ENCODE measurements at places on chromosomes 4 and X.
A peak's percentile ranks its signal among the peaks of the same experiment; 100 is the strongest.

DNA sequence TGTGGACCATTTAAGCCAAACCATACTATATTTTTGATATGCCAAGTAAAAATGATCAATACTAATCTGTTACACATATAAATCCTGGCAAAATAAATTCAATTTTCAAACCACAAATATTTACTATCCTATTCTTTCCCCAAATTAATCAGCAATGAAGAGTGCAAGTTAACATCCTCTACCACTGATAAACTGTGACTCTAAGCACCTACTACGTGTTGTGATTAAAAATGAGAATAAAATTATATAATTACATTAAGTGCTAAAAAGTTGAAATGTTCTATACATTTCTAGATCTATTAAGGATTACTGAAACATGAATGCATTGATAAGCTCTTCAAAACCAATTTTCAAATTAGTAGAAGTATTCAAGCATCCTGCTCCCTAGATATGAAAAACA lies 3.4 kb downstream of the KLHL15 start:
- no peak for DNase-seq

DNA sequence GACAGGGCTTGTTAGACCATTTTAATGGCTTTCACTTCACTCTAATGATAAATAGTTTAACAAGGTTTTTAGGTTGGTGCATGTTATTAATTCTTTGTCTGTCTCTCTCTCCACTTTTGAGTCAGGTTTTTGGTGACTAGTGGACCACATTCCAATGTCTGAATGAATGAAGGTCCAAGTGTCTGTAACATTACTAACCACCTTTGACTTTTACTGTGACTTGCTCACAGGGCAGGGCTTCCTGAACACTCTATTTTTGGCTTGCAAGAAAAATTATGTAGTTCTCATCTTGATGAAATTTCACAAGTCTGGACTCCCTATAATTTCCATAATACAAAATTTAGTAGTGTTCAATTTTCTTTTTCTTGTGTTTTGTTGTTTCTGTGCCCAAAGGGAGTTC lies 78.9 kb upstream of the BMPR1B start:
- no peak for DNase-seq

- DNase-seq: no peak
Measured at GRCh38 chr4:80540349-80540748, 204.8 kb downstream of the CFAP299 start.

DNA sequence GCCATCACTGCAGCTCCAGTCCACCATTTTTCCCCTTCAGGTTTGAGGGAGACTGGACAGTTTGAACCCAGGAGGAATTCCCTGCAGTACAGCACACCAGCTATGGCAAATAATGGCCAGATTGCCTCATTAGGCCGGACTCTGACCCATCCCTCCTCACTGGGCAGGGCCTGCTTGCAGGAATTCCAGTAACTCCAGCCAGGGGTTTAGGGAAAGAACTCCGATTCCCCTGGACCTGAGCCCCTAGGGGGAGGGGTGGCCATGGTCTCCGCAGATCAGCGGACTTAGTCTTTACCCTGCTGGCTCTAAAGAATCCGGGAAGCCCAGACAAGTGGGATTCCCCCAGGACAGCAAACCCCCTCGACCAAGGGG lies 342.8 kb downstream of the DMD start:
- no peak for DNase-seq

DNA sequence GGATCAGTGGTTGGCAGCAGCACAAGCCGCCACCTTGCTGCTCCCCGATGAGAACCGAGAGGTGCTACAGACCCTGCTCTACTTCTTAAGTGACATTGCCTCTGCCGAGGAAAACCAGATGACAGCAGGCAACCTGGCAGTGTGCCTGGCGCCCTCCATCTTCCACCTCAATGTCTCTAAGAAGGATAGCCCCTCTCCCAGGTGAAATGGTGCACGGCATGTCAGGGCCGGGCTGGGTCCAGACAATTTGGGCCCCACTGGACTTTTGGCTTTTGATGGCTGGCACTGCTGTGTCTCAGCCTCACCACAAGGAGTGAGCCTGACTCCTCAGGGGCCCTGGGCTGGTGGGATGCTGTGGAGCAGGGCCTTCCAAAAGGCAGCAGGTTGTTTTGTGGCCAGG lies 74.1 kb downstream of the STARD8 start:
- no peak for DNase-seq

- DNase-seq: no peak
Measured at GRCh38 chr4:58192217-58192616, 1082.0 kb upstream of the IGFBP7 start.

GRCh38 chr4:144090744-144091143 lies 49.8 kb downstream of the GYPA start:
- DNase-seq: no peak

DNA sequence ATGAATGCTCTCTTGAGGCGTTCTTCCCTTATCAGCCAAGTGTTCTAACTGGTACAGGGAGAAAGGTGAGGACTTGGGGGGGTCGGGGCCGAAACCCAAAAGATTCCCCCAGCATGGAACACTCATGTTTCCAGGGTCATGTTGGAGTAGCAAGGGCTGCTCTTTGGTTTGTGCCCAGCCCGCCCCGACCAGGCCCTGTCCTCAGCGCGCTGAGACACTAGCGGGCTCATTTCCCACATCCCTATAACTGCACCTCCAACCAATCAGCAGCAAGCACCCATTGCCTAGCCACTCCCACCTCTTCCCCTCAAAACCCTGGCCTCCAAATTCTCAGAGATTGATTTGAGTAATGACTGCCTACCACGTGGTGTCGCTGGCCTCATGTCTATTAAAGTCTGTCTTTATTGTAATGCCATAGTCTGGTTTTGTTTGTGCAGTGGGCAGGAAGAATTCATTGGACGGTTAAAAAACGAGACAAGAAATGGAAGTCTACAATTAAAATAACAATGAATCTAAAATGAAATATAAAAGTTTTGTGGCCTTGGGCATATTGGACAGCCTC lies 1928.4 kb downstream of the STIM2 start:
- DNase-seq: no peak

- no peak for DNase-seq
Measured at GRCh38 chr4:121978172-121978516, 26.3 kb upstream of the TRPC3 start.

- DNase-seq: peak; percentile 29
Measured at GRCh38 chrX:41275661-41276609, 58.0 kb upstream of the DDX3X start.

GRCh38 chrX:122135070-122135469 lies 1049.0 kb upstream of the GRIA3 start:
- DNase-seq: no peak

DNA sequence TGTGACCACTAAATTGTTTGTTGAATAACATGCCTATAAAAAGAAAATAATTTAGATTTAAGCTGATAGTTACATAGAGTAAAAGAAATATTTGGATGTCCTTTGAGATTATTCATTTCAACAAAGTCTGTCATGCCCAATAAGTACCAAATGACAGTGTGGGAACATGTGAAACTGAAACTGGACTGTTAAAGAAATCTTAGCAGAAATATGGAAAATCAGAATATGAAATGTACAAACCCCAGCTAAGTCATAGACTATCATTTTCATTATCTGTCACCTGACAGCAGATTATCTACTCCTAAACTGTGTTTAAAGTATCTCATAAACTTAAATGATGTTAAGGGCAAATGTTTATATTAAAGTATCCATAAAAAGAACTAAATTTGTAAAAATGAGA lies 437.8 kb upstream of the FAM241A start:
- DNase-seq: no peak

GRCh38 chrX:41981481-41982013 lies 58.2 kb upstream of the CASK start:
- DNase-seq: no peak

All from activated CD8-positive, alpha-beta memory T cell treated with anti-CD3 and anti-CD28 coated beads for 1 hour (primary cell).